ENCODE measurements at places on chromosomes 5 and 9. TPM values are rescaled to one million over a fixed set of nuclear protein-coding genes. Genes with fewer than 3 reads are reported as not detected.

DNA sequence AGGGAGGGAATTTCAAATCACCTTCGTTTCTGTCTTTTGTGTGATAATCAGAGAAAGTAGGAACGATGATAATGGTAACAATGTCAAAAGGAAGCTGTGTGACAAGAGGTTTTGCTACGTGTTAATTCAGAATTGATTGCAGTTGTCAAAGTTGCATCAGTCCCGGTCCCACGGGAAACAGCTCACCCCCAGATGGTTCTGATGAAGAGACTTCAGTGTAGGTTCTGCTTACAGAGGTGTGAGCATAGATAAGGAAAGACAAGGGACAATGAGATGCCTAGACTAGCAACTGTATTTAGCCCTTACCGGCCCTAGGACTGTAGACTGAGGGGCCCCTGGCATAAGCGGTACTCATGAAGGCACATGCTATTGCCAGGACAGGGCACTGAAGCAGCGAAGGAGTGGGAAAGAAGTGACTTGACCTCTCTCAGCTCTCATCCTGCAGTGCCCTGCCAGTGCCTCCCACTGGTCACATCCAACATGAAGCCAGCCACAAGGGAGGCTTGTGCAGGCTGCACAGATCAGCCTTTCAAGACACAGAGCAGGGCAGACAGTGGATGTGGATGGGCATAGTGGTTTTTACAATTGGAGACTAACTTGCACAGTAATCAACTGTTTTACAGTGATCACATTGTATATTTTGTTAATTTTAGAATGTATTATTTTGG is 21.1 kb downstream of the PDE8B start:
- H3K27ac ChIP-seq, result no peak overlapping the region
- H3K36me3 ChIP-seq, result no peaks in the 10 kb centered on the region
- no peak overlapping the region for H3K4me3 ChIP-seq
- no peak for DNase-seq
- no peaks in the 10 kb centered on the region for H3K4me1 ChIP-seq
- peaks cover 12% of the 10 kb centered on the region for H3K27me3 ChIP-seq

GRCh38 chr5:109987970-109988369 is 298.2 kb downstream of the MAN2A1 start:
- no peak overlapping the region for H3K4me3 ChIP-seq
- H3K27me3 ChIP-seq, result peaks cover 2% of the 10 kb centered on the region
- no peaks in the 10 kb centered on the region for H3K4me1 ChIP-seq

TSC1 gene
- 37.7 TPM for total RNA-seq

SLIT3 gene
- total RNA-seq, result 8.3 TPM

ARL15 gene
- 15.0 TPM for total RNA-seq

DNA sequence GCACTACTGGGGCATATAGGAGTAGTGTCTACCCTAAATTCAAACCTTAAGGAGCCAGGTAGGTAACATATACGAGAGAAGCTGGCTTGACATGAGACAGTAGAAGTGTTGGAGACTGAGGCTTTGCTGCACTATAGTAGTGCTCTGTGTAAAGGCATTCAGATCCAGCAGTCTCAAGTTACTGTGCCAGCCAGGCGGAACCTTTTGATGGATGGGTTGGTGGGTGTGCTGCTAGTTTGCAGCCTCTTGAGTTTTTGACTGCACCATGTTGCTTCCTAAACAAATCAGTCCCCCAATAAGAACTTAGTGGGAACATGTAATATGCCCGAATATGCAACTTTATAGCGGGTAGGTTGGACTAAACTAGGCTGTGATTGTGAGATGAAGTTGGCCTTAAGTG is 1.5 kb downstream of the CLTA start:
- H3K4me1 ChIP-seq, result peaks cover 71% of the 10 kb centered on the region
- peak overlapping the region; percentile 74 for H3K27ac ChIP-seq
- H3K36me3 ChIP-seq, result peaks cover 21% of the 10 kb centered on the region

DNA sequence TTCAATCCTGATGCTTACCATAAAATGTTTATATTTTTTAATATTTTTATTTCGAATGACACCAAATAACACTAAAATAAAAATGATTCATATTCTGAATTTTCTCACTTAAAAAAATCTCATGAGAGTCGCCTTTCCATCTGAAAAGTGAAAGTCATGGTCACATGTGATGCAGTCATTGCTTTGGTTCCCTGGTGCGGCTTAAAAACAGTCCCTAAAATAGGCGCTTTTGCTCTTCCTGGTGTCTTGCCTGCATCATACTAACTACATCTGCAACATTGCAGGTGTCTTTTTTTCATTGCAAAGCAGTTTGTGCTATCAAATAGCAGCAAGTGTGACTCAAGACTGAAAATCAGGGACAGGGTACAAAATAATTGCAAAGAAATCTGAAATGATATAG is 185.2 kb upstream of the NREP start:
- peaks cover 2% of the 10 kb centered on the region for H3K27me3 ChIP-seq
- DNase-seq, result no peak
- H3K27ac ChIP-seq, result no peak overlapping the region
- H3K4me3 ChIP-seq, result no peak overlapping the region
- peaks cover 5% of the 10 kb centered on the region for H3K36me3 ChIP-seq

PTGDS gene
- not detected for total RNA-seq

LTC4S gene
- not detected for total RNA-seq

- peak; percentile 84 for DNase-seq
- no peaks in the 10 kb centered on the region for H3K27me3 ChIP-seq
- H3K27ac ChIP-seq, result peak overlapping the region; percentile 84
Measured at GRCh38 chr9:110936719-110937452, 101.4 kb downstream of the LPAR1 start.

DNA sequence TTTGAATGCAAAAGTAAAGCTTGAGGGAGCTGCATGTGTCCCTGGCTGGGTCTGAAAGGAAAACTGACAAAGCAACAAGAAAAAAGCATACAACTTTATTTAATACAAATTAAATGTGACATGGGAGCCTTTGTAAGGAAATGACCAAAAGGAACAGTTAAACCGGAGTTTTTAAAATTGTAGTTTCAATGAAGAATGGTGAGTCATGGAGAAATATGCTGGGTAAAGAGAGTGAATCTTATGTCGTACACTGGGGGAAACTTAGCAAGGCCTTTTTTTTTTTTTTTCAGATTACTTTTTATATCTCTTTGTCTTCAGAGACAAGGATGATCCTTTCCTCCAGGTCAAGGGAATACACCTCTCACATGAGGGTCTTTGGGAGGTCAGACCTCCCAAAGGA is 50.1 kb upstream of the FBXL17 start:
- peaks cover 27% of the 10 kb centered on the region for H3K4me1 ChIP-seq
- peak overlapping the region; percentile 42 for H3K4me3 ChIP-seq
- no peaks in the 10 kb centered on the region for H3K36me3 ChIP-seq
- peak; percentile 60 for DNase-seq

SARDH gene
- total RNA-seq, result 0.23 TPM

- H3K4me1 ChIP-seq, result no peaks in the 10 kb centered on the region
- no peaks in the 10 kb centered on the region for H3K36me3 ChIP-seq
- DNase-seq, result no peak
- no peak overlapping the region for H3K4me3 ChIP-seq
- H3K27ac ChIP-seq, result no peak overlapping the region
- H3K27me3 ChIP-seq, result no peaks in the 10 kb centered on the region
Measured at GRCh38 chr5:84585218-84585617, 200.5 kb upstream of the EDIL3 start.

PCDHGA8 gene
- total RNA-seq, result 1.0 TPM

DNA sequence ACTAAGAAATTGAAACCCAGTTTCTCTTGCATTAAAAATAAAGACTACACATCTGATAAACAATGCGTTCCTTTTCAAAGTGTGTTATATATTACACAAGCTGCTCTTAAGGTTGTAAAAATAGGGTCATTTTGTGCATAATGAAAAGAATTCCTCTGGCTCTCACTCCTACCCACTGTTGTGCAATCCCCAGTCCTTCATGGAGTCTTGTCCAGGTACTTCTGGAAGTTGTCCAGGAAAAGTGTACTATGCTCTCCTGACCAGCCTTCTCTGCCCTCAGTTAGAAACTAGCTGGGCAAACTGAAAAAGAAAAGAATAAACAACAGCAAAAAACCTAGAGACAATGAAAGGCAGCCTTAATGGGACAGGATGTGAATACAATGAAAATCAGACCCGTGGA is 345.5 kb upstream of the PAPPA start:
- no peaks in the 10 kb centered on the region for H3K27me3 ChIP-seq
- no peak overlapping the region for H3K4me3 ChIP-seq
- peaks cover 6% of the 10 kb centered on the region for H3K4me1 ChIP-seq
- H3K27ac ChIP-seq, result no peak overlapping the region
- no peak for DNase-seq

DNA sequence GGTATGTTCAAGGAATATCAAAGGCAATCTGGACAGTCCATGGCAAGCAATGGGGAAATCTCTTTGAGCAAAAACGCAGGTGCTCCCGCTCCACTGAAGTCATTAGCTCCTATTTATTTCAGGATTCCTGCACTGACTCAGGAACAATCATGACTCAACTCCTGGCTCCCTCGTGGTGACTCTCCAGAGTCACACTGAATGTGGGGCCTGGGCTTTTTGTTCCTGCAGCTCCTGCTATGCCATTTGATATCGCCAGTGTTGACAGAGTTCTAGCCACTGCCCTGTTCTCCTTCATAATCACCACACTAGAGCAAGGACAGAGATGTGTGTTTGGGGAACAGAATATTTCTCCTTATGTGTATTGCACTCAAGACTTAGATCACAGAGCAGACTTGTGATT is 187.2 kb upstream of the ZNF462 start:
- no peak overlapping the region for H3K4me3 ChIP-seq
- H3K27ac ChIP-seq, result no peak overlapping the region
- no peaks in the 10 kb centered on the region for H3K4me1 ChIP-seq

DNA sequence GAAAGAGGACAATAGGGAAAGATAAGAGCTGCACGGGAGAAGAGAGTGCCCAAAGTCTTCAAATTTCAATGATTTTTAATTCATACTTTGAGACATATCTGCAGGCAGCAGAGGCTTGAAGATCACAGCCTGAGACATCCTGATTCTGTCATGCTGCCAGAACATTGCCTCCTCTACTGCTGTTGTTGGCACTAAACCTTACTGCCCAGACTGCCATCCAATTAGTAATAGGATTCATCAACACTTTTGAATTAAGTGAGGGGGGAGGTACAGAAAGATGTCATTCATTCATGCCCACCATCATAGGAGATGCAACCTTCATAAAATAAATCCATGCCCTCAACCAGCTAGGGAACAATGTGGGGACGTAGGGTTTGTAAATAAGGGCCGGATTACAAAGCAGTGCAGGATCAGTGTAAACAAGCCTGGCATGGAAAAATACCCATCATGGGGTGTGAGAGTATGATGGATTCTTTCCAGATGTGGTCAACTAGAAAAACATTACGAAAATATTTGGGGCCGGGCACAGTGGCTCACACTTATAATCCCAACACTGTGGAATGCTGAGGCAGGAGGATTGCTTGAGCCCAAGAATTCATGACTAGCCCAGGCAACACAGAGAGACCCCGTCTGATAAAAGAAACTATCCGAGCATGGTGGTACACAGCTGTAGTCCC is 122.1 kb upstream of the DAPK1 start:
- H3K4me1 ChIP-seq, result no peaks in the 10 kb centered on the region
- no peak overlapping the region for H3K27ac ChIP-seq
- H3K36me3 ChIP-seq, result no peaks in the 10 kb centered on the region

DNA sequence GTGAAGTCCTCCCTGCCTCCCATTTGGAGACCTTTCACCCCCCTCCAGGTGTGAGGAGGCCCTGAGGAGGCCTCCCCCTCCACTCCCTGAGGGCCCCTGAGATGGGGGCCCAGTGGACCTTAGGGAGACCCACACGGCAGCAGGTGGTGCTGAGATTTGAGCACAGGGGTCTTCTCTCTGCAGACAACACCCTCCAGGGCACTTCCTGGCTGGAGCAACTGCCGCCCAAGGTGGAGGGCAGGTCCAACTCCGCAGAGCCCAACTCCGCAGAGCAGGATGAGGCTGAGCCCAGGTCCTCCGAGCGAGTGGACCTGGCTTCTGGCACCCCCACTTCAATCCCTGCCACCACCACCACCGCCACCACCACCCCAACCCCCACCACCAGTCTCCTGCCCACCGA is 27.0 kb downstream of the OLFML2A start:
- H3K27me3 ChIP-seq, result peaks cover 7% of the 10 kb centered on the region
- DNase-seq, result no peak
- H3K4me3 ChIP-seq, result no peak overlapping the region
- no peak overlapping the region for H3K27ac ChIP-seq
- H3K4me1 ChIP-seq, result no peaks in the 10 kb centered on the region

- H3K27me3 ChIP-seq, result no peaks in the 10 kb centered on the region
- peaks cover 8% of the 10 kb centered on the region for H3K4me1 ChIP-seq
- H3K27ac ChIP-seq, result no peak overlapping the region
- DNase-seq, result no peak
- H3K4me3 ChIP-seq, result no peak overlapping the region
- peaks cover 14% of the 10 kb centered on the region for H3K36me3 ChIP-seq
Measured at GRCh38 chr5:10301266-10301665, 6.4 kb downstream of the CMBL start.

PTGR1 gene
- total RNA-seq, result 52.6 TPM

DNA sequence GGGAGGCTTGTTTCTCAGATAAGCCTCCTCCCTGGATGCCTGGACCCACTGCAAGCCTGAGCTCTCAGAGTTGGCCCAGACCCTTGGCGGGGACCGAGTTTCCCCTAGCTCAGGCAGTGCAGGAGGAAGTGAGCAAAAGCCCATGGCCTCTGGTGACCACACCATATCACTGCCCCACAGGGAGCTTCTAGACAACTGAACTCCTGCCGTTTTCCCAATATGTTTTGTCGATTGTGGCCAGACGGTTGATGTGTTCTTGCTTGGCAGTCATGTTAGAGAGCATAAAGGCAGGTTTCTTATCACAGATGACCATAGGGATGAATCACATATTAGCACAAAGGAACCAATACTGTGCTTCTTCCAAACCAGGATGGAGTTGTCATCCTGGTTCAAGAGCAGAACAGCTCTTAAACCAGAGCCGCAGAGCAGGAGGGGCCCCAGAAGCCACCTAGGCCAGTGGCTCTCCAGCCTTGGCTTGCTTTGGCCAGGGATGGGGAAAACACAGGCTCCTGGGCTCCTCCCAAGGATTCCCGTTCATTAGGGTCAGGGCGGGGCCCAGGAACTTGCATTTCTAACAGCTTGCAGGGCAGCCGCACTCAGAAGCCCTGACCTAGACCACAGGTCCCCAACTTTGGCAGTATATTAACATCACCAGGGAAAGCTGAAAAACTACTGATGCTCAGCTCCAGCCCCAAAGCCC is 113.1 kb upstream of the TBC1D2 start:
- H3K36me3 ChIP-seq, result peaks cover 13% of the 10 kb centered on the region
- no peak overlapping the region for H3K4me3 ChIP-seq
- no peak for DNase-seq

PCDHA1 gene
- total RNA-seq, result 0.09 TPM

FBP1 gene
- total RNA-seq, result not detected

- H3K36me3 ChIP-seq, result peaks cover 20% of the 10 kb centered on the region
- H3K4me1 ChIP-seq, result peaks cover 31% of the 10 kb centered on the region
- H3K27ac ChIP-seq, result no peak overlapping the region
- peak; percentile 52 for DNase-seq
- H3K4me3 ChIP-seq, result no peak overlapping the region
- no peaks in the 10 kb centered on the region for H3K27me3 ChIP-seq
Measured at GRCh38 chr5:33441241-33442177, 744 bp downstream of the TARS1 start.

- peak; percentile 66 for DNase-seq
- peaks cover 15% of the 10 kb centered on the region for H3K36me3 ChIP-seq
- peaks cover 63% of the 10 kb centered on the region for H3K4me1 ChIP-seq
Measured at GRCh38 chr9:94860678-94861588, 134.4 kb downstream of the AOPEP start.

CDH9 gene
- total RNA-seq, result not detected

Data from HFFc6 (cell line).